ENCODE measurements at places on chromosomes 4 and X.

GRCh38 chrX:129720741-129721140 is 18.0 kb upstream of the XPNPEP2 start:
- no peak for DNase-seq

GRCh38 chr4:28636971-28637370 is 1776.3 kb downstream of the STIM2 start:
- no peak for DNase-seq

DNA sequence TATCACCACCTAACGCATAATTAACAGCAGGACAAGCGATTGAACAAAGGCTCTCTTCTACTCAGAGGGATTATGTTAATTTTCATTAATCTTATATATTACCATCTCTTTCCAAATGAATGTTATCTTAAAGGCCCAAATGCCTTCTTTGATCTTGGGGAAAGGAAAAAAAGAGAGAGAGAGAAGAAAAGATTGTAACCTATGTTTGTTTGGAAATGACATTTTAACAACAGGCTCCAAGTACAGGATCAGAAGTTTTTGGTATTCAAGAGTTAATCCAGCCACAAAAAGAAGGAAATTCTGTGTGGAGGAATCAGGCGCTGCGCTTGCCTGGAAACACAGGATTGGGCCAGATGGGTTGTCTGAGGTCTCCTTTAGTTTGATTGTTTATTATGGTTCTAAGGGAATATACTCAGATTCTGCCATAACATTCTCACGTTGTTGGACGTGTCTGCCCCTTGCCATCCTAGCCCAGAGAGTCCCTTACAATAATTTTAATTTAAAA is 100.7 kb upstream of the STX18 start:
- no peak for DNase-seq

GRCh38 chrX:55714161-55714560 is 3.4 kb upstream of the RRAGB start:
- no peak for DNase-seq

Measured in CD4-positive, alpha-beta T cell treated with Interleukin-10 for 1 hour (primary cell).